Naive thymus-derived CD4-positive, alpha-beta T cell (primary cell): ENCODE measurements at places on chromosomes 1 and 21. TPM values are rescaled to one million over a fixed set of nuclear protein-coding genes. Genes with fewer than 3 reads are reported as not detected.
A peak's percentile ranks its signal among the peaks of the same experiment; 100 is the strongest.

- H3K4me1 ChIP-seq, result no peaks in the 10 kb centered on the region
- H3K36me3 ChIP-seq, result no peaks in the 10 kb centered on the region
- H3K4me3 ChIP-seq, result no peak overlapping the region
- H3K27ac ChIP-seq, result no peak overlapping the region
- no peaks in the 10 kb centered on the region for H3K27me3 ChIP-seq
Observed at GRCh38 chr1:240351690-240352089, 260.0 kb downstream of the FMN2 start.

- no peak overlapping the region for H3K4me3 ChIP-seq
- no peaks in the 10 kb centered on the region for H3K36me3 ChIP-seq
Observed at GRCh38 chr1:30762152-30762929, 4.8 kb upstream of the LAPTM5 start.

GRCh38 chr1:203628201-203629015 is 1.8 kb downstream of the ATP2B4 start:
- peak overlapping the region; percentile 71 for H3K4me3 ChIP-seq
- H3K27me3 ChIP-seq, result no peaks in the 10 kb centered on the region
- no peak for DNase-seq
- H3K36me3 ChIP-seq, result no peaks in the 10 kb centered on the region

DNA sequence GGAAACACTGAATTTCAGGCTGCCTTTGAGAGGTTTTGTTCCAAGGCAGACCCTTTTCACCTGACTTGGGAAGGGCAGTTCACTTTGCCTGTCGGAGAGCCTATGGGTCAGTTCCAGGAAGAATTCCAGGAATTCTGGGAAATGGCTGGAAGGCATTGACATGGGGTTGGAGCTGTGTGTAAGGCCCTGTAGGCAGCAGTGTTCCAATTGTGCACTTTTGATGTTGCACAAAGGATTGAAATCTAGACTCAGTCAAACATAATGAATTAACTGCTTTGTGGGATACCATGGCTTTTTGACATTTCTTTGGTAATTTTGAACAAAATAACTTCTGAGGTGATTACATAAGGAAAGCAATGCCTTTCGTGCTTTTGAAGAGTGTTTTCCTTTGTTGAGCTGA is 184.6 kb downstream of the SDCCAG8 start:
- peaks cover 5% of the 10 kb centered on the region for H3K36me3 ChIP-seq
- no peaks in the 10 kb centered on the region for H3K4me1 ChIP-seq
- no peak for DNase-seq
- H3K4me3 ChIP-seq, result no peak overlapping the region

- H3K4me3 ChIP-seq, result no peak overlapping the region
- no peaks in the 10 kb centered on the region for H3K36me3 ChIP-seq
- no peaks in the 10 kb centered on the region for H3K4me1 ChIP-seq
- DNase-seq, result no peak
Observed at GRCh38 chr1:243944429-243945160, 94.6 kb upstream of the AKT3 start.

- no peak overlapping the region for H3K27ac ChIP-seq
- no peak overlapping the region for H3K4me3 ChIP-seq
- DNase-seq, result no peak
Observed at GRCh38 chr1:8684590-8684989, 132.8 kb downstream of the RERE start.

- H3K4me3 ChIP-seq, result no peak overlapping the region
- no peaks in the 10 kb centered on the region for H3K27me3 ChIP-seq
- H3K36me3 ChIP-seq, result peaks cover 34% of the 10 kb centered on the region
- no peak overlapping the region for H3K27ac ChIP-seq
- H3K4me1 ChIP-seq, result peaks cover 13% of the 10 kb centered on the region
- DNase-seq, result no peak
Observed at GRCh38 chr1:65055747-65056146, 89.4 kb upstream of the JAK1 start.

DNA sequence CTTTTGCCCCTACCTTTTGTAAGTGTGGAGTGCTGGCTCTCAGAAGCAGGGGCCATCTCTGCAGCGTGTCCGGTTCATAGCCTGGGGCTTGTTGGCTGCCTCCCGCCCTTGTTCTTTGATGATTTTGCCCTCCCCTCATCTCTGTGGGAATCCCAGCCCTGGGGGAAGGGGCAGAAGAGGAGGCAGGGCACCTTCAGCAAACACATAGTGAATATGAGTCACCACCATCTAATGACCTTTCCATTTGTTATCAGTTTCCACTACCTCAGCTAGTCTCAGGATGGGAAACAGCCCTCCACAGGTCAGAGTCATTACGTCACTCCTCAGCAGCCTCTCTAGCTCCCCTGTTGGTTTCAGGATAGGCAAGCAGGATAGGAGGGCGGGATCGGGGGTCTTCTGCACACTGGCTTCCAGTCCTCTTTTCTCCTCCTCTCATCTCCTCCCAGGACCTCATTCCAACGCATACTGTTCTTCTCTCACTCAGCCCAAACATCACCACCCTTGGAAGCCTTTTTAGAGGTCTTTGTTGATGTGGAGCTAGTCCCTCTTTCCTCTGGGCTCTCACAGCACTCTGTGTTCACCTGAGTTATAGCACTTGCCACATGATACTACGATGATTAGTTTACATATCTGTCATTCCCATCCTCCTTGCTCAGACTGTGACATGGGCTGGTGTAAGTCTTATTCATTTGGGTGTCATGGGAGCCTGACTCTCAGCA is 15.8 kb downstream of the GADD45A start:
- no peak overlapping the region for H3K4me3 ChIP-seq
- H3K4me1 ChIP-seq, result no peaks in the 10 kb centered on the region
- H3K27ac ChIP-seq, result no peak overlapping the region
- no peak for DNase-seq
- H3K27me3 ChIP-seq, result no peaks in the 10 kb centered on the region
- H3K36me3 ChIP-seq, result no peaks in the 10 kb centered on the region

- no peak for DNase-seq
- no peak overlapping the region for H3K4me3 ChIP-seq
- H3K27me3 ChIP-seq, result no peaks in the 10 kb centered on the region
- no peaks in the 10 kb centered on the region for H3K4me1 ChIP-seq
- no peaks in the 10 kb centered on the region for H3K36me3 ChIP-seq
Observed at GRCh38 chr1:246162560-246162959, 344.5 kb downstream of the SMYD3 start.

DNA sequence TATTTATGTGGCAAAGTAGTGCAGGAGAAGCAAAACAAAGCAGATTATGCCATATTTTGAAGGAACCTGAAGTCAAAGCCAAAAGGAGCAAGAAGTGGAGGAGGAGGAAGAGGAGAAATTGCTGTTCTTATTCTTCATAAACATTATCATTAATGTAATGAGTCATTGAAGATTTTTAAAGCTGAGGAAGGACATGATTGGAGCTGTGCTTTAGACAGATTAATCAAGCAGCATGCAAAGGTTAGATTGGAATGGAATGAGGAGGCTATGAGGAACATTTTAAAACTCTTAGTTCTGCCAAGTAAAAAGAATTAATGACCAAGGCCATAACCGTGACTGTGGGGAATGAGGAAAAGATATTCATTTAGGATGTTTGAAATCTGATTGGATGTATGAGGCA is 33.0 kb upstream of the HSD17B7 start:
- H3K27ac ChIP-seq, result no peak overlapping the region
- no peaks in the 10 kb centered on the region for H3K27me3 ChIP-seq
- H3K4me1 ChIP-seq, result no peaks in the 10 kb centered on the region
- DNase-seq, result no peak
- no peak overlapping the region for H3K4me3 ChIP-seq

DNA sequence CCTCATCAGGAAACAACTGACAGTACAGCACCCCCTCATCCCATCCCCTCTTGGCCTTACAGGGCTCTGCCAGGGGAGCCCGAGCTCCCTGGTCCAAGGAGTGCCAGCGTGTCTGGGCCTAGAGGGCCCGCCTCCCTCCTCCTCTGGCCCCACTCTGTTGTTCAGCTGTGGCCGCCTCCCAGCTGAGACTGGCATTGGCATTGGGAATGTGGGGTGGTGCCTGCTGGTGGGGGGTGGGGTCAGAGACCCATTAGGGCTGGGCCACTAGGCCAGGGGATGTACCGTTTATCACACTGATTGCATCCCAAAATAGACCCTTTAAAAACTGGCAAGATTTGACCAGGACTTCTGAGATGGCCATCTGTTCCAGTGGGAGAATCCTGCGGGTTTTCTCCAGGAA is 1.4 kb downstream of the LDLRAP1 start:
- peak overlapping the region; percentile 60 for H3K4me3 ChIP-seq
- no peaks in the 10 kb centered on the region for H3K36me3 ChIP-seq
- H3K4me1 ChIP-seq, result peaks cover 50% of the 10 kb centered on the region
- no peak for DNase-seq
- peak overlapping the region; percentile 87 for H3K27ac ChIP-seq

- H3K4me1 ChIP-seq, result no peaks in the 10 kb centered on the region
- peaks cover 5% of the 10 kb centered on the region for H3K36me3 ChIP-seq
- no peak for DNase-seq
- no peak overlapping the region for H3K27ac ChIP-seq
Observed at GRCh38 chr1:44260792-44261170, 47.5 kb downstream of the DMAP1 start.

DNA sequence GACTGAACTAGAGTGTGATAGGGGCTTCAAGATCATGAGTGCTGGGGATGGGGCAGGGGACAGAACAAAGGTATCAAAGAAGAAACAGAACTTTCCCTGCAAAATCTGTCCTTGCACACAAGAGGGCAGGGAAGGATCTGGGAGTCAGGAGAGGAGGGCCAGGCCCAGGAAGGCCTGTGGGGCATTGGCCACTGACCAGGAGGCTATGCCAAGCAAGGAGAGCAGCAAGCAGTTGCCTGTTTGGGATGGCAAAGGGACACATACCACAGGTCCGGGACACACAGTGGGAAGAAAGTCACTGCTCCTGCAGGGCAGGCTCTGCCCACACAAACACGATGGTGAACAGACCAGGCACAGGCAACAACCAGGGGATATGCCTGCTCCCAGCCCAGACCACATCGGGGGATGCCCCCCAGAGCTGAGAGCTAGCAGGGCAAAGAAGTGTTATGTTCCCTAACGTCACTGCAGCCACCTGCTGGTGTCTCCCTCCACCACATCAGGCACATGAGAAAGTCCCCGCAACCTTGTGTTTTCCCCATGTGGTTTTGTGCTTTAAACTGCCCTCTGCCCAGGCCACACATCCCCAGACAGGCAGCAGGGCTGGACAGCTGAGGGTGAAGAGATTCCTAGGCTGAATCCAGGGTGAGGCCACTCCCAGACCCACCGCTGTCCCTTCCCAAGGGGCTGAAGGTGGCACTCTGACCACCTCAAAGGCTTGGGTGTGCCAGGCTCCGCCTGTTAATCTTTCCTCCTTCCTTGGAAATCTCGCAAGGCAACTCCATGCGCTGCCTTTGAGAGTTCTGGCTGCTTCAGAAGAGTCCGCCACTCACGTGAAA is 53.6 kb downstream of the KIF21B start:
- no peaks in the 10 kb centered on the region for H3K27me3 ChIP-seq
- DNase-seq, result no peak
- no peak overlapping the region for H3K27ac ChIP-seq
- H3K4me1 ChIP-seq, result no peaks in the 10 kb centered on the region
- H3K4me3 ChIP-seq, result no peak overlapping the region

Gene ZNF687
- 30.4 TPM for total RNA-seq

Gene TBX15
- total RNA-seq, result not detected
